ENCODE measurements at places on chromosomes 3 and 15.
A peak's percentile ranks its signal among the peaks of the same experiment; 100 is the strongest.

DNA sequence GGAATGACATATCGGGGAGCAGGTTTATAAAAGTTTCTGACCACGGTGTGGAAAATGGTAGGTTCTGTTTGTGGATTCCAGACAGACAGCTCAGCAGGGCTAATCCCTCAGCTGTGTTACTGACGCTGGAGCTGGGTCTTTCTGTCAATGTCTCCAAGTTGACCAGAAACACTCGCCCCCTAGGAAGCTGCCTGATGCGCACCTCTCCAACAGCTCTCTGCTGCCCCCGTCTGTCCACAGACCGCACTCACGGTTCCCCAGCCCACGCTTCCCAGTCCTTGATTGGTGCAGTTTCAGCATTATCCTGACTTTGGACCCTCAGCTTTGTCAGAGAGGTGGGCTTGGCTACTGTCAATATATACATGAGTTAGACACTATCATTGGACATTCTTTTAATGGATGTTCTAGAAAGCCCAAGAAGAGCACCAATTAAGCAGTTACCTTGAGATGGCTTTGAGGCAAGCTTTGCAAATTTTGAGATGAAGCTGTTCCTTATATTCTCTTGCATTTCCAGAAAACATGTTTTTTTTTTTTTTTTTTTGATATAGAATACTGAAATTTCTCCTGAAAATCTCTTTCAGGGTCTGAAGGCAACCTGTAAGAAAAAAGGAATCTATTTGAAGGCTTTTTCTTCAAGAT lies 98.9 kb upstream of the TBC1D5 start:
- peak; percentile 55 for DNase-seq

DNA sequence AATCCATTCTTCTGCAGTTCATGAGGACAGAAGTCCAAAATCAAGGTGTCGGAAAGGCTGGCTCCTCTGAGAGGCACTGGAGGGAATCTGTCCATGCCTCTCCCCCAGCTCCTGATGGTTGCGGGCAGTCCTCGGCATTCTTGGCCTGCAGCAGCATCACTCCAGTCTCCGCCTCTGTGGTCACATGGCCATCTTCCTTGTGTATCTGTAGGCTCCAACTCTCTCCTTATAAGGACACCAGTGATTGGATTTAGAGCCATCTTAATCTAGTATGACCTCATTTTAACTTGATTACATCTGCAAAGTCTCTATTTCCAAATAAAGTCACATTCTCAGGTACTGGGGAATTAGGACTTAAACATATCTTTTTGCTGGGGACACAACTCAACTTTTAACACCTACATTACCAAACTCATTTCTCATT lies 56.0 kb upstream of the FLNB start:
- DNase-seq: no peak

DNA sequence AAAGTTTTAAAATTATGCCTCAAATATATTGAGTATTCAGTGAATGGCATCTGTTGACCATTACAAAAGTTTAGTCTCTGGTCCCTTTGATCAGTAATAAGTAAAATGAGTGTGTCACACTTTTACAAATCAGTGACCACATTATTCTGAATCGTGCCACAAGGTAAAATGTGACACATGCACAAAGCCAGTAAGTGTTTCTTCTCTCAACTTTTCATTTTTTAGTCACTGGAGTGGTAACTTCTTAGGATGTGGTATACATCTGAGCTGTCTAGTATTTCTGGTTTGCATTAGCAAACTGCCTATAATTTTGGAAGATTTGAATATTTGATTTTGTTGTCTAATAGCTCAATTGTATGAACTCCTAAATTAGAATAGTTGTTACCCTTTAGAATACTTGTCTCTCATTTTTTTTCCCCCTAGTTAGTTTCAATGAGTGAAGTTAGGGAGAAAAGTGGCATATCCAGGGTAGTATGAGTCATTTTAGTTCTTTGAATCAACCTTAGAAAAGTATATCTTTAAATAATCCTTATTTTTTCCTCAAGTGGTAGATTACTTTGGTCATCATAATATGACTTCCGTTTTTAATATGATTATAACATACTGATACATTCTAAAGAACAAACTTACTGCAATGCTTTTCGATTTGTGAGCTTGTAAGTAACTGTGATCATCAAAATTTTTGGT lies 18.1 kb downstream of the DNAJC13 start:
- DNase-seq: no peak

GRCh38 chr3:126125781-126126251 lies 41.9 kb upstream of the SLC41A3 start:
- no peak for DNase-seq

DNA sequence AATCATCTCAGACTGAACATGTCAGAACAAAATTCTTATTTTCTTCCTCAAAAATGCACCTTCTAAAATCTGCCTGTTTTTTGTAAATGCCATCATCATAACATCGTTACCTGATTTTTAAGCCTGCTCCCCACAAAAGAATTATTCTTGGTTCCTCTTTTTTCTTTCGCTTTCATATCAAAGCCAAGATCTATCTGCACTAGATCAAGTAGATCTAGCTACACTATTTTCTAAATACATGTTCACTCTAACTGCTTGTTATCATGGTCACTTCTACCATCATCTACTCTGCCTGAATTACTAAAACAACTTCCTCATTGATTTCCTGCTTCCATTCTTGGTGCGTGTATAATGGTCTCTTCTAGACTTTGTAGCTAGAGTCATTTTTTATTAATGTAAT lies 217.7 kb downstream of the ARPP21 start:
- no peak for DNase-seq

GRCh38 chr3:98764472-98764884 lies 1.3 kb downstream of the ST3GAL6 start:
- DNase-seq: no peak

- no peak for DNase-seq
These were observed 266.1 kb downstream of the ADAMTSL3 start for GRCh38 chr15:83919978-83920510.

- peak; percentile 71 for DNase-seq
These were observed 19.9 kb downstream of the KLF13 start for GRCh38 chr15:31346367-31347066.

GRCh38 chr3:16884084-16884747 lies 539 bp upstream of the PLCL2 start:
- DNase-seq: peak; percentile 91

GRCh38 chr3:24270204-24270691 lies 224.4 kb downstream of the THRB start:
- no peak for DNase-seq

DNA sequence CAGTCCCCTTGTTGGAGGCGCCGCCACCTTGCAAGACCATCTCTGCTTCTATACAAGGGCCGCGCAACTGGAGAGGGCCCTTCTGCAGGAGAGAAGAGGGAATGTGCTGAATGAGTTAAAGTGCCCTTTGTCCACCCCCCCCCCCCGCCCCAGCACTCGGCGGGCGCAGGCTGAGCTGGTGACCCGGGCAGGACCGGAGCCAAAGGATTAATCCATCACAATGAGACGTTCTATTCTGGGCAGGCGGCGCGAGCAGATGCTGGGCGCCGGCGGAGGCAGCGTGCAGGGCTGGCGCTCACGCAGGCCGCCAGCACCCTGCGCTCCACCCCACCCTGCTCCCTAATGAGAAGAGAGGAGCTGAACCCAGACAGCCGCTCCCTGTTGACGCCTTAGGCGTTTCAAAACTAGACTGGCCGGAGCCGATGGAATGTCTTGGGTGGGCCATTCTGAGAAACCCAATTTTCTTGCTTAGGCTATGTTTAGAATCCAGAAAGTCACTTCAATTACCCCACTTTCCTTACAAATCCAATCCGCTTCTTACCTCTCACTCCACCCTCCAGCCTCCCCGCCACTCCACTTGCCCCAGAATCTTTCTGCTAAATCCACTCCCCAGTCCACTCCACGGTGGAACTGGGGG lies 32.9 kb downstream of the GJD2 start:
- no peak for DNase-seq

- DNase-seq: no peak
These were observed 20.0 kb upstream of the RBP1 start for GRCh38 chr3:139559541-139559940.

- DNase-seq: no peak
These were observed 77.4 kb downstream of the STAC start for GRCh38 chr3:36457667-36458066.

GRCh38 chr15:43186003-43186353 lies 775 bp downstream of the CCNDBP1 start:
- peak; percentile 48 for DNase-seq

- DNase-seq: no peak
These were observed 125.1 kb upstream of the ZBTB20 start for GRCh38 chr3:115272036-115272824.

DNA sequence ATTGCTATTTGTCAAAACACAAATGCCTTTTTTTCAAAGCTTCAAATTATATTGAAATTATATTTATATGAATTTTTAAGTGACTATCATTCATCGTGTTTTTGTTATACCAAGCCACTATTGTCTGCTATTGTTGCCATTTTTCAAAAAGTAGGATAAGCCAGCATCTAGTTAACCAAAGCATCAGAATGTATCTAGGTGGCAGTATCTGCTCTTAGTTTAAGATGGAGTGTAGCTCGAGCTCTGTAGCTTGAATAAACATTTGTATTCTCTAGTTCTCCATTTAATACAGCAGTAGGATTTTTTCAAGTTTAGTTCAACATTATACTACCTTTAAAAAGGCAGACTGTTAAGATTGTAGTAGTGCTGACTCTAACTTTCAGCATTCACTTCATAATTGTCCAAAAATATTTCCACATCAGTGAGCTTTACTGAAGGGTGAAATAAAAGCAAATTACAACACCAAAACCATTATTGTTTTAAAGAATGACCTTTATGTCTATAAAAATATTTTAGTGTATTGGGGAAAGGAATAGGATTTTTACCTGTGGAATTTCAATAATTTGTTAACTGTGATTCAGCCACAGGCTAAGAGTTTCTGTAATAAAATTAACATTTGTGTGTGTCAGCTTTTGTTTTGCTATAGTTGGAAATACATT lies 19.6 kb upstream of the C15orf61 start:
- DNase-seq: peak; percentile 36

GRCh38 chr3:134331811-134332199 lies 42.4 kb downstream of the AMOTL2 start:
- no peak for DNase-seq

GRCh38 chr3:127803619-127804018 lies 18.7 kb downstream of the MGLL start:
- no peak for DNase-seq

GRCh38 chr3:44427683-44428082 lies 49.8 kb downstream of the ZNF445 start:
- no peak for DNase-seq

GRCh38 chr15:64870353-64870752 lies 28.6 kb downstream of the PLEKHO2 start:
- no peak for DNase-seq

DNA sequence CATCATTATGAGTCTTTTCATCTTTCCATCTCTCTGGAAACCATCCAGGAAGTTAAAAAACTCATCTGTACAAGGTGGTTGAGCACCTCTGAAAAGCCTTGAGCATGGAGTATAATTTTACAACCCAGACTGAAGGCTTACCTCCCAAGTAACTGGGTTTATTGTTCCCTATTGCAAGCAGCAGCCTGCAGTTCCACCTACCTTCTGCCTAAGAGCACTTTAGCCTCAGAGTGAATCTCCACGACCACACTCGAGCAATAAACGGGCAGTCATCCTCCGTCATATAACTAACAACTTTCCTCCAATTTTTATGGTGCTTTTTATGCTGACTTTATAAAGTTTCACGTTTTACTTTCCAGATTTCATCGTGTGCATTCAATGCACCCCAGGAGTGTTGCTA lies 32.8 kb downstream of the OSBPL10 start:
- DNase-seq: no peak

- no peak for DNase-seq
These were observed 66.0 kb downstream of the ASB7 start for GRCh38 chr15:100668348-100668745.

GRCh38 chr3:172626021-172626640 lies 84.7 kb downstream of the NCEH1 start:
- no peak for DNase-seq

GRCh38 chr3:30567139-30567753 lies 39.2 kb upstream of the TGFBR2 start:
- DNase-seq: no peak

- DNase-seq: no peak
These were observed 22.8 kb upstream of the FLNB start for GRCh38 chr3:57985176-57985983.

- no peak for DNase-seq
These were observed 151.0 kb downstream of the ALDH1A2 start for GRCh38 chr15:57914350-57915055.

GRCh38 chr3:172782235-172782634 lies 31.7 kb downstream of the ECT2 start:
- DNase-seq: no peak

- no peak for DNase-seq
These were observed 68.5 kb downstream of the BCHE start for GRCh38 chr3:165768680-165769079.

- no peak for DNase-seq
These were observed 19.0 kb downstream of the TM4SF4 start for GRCh38 chr3:149493315-149494021.

GRCh38 chr15:84929795-84930603 lies 45.5 kb downstream of the SLC28A1 start:
- DNase-seq: no peak

DNA sequence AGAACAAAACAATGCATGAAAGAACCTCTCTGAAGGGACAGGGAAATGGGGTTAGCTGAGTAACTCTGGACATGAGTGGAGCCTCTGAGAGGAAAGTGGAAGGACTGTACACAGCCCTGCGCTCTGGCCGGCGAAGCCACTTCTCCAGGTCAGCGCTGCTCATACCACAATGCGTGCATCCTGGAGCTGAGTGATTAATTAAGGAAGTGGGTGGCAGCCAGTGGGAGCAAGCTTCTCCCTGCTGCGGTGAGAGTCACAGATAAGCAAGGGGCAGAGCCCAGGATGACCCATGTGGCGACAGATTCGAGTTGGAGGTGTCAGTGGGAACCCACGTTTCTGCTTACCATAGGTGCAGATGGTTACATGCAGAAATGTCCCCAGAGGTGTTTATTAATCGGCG lies 48.0 kb downstream of the KLF15 start:
- no peak for DNase-seq

DNA sequence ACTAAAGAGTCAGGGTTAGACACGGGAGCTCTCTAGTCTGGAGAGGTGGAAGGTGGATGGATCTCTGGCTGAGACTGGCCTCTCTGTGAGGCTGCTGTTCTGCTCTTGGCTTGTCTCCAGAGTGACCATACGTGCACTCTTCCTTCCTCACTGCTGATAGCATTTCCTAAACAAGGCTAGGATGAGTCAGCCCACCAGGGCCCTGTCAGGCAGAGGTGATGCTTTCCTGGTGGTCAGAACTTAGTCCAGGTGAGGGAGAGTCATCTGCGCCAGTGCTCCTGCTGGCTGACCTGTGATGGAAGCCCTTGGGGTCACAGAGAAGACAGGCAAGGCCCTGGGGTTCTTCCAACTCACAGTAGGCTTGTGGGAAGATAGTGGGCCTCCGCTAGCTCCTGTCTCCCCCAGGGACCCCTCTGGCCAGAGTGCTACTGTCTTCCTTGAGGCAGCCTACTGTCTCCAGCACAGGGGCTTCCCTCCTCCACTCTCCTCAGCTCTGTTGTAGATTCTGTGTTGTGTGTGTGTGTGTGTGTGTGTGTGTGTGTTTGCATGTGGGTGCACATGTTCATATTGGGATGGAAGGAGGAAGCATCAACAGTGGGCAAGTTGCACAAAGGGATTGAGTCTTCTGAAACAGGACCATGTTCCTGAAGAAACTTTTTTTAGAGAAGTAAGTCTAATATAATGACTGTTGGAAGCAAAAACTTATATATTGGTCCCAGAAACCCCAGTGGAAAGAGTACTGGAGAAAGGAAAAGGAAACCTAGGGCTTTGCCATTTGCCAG lies 16.5 kb downstream of the ALPK3 start:
- no peak for DNase-seq
